NCI-H1417 (cell line): ENCODE measurements at places on chromosomes 6 and 20.

- no peak for DNase-seq
Observed at GRCh38 chr6:125752773-125753172, 3.3 kb downstream of the HEY2 start.

DNA sequence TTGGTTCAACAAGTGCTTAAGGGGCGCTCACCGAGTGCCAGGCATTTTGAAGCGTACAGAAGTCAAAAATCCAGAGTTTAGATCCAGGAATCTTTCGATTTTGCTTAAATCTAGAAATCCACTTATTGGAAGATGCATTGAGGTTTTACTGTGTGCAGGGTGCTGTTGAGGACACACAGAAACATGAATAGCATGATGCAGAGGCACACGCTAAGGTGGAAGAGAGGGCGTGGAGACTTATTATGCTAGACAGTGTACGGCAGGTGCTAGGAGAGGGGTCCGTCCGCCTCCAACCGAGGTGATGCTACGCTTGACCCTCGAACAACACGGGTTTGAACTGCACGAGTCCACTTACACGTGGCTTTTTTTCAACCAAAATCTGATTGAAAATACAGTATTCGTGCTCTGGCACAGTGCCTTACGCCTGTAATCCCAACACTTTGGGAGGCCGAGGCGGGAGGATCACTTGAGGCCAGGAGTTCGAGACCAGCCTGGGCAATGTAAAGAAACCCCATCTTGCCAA lies 1.0 kb upstream of the KIF13A start:
- peak; percentile 57 for DNase-seq

DNA sequence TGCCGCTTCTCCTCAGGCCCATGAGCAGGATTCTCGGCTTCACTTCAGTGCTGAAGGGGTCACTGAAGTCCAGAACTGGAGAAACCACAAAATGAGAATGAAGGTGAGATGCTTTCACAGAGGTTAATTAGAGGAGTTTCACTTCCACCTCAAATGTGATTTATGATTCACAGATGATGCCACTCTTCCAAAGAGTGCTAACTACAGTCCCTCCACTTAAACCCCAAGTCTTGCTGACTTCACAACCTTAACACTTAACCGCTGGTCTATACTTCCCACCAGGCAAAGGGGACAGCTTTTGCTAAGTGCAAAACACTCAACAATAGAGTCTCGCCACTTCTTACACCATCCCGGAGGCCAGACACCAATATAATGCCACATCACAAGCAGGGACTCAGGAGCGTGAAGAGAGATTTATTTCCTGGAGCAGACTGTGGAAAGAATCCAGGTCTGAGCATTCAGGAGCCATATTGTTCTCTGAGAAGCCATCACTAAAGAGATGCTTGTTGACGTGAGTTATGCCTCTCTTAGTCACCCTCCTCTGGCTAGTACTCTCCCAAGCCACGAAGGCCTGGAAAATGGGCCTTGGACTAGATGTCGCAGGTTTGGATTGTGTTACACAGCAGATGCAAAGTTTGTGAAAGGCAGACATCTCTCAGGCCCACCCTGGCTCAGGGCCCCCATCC lies 24.4 kb downstream of the RRAGD start:
- DNase-seq = peak; percentile 38

DNA sequence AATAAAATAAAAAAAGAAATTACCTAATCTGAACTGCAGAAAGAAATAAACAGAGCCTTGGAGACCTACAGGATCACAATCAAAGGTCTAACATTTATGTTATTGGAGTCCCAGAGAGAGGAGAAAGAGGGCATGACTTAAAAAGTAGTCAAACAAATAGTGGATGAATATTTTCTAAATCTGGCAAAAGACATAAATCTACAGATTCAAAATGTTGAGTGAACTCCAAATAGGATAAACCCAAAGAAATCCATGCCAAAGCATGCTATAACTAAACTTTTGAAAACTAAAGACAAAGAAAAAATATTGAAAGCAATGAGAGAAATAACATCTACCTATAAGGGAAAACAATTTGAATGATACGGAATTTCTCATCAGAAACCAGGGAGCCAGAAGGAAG lies 38.2 kb downstream of the PSMB1 start:
- DNase-seq = no peak

DNA sequence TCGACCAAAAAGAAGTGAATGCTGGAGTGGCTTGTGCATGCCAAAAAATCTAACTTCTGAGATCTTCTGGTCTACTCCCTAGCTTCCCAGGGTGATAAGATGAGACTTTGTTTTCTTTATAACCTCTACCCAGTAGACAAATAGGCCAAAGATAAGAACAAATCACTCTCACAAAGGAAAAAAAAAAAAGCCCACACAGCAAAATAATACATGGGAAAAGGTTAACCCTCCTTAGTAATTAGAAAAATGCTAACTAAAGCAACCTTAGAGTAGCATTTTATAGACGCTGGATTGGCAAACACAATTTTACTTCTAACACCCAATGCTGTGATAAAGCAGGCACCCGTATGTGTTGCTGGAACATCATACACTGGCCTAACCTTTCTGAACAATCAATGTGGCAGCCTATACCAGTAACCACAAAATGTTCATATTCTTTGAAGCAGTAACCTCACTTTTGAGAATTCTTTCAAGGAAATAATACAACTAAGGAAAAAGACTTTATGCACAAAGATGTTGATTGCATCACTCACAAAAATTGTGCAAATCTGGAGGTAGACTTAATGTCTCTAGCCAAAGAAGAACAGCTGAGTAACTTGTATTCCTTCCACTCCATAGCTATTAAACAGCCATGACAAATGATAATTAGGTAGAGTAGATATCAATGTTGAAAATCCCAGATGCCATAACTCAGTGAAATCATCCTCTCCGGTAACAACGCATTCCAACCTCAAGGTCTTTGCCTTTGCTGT lies 116.3 kb upstream of the QKI start:
- no peak for DNase-seq

- DNase-seq = no peak
Observed at GRCh38 chr20:14921513-14921912, 584.1 kb upstream of the FLRT3 start.

- DNase-seq = no peak
Observed at GRCh38 chr6:163998496-163998895, 584.0 kb downstream of the QKI start.

GRCh38 chr6:148811459-148811858 lies 64.6 kb downstream of the UST start:
- no peak for DNase-seq

- no peak for DNase-seq
Observed at GRCh38 chr6:134903448-134903847, 46.5 kb downstream of the ALDH8A1 start.

DNA sequence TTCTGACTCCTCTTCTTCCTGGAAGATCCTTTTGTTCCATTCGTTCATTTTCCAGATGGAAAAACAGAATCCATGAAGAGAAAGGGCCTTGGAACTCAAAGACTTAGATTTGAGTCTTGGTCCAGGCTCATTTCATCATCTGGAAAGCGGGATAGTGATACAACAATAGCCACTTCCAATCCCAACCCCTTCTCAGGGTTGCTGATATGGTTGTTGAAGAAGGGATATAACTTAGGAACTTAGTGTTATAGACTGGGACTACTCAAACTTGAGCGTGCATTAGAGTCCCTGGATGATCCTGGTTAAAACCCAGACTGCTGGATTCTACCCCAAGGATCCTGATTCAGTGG lies 1.3 kb downstream of the GDAP1L1 start:
- no peak for DNase-seq

DNA sequence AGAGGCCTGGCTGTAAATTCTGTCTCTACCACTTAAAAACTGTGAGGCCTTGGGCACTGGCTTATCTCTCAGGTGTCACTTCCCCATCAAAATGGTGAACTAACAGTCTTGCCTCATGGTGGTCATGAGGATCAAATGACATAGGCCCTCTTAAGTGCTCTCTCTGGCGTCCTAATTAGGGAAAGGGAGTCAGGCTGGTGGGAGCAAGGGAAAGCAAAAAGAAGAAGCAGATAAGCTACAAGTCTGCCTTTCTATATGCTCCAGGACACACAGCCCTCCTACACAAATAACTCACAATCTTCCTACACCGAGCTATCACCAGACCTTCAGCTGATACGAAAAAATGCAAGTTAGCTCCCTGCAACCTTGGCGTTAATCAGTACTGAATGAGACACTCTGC lies 19.5 kb upstream of the SLC22A16 start:
- DNase-seq = no peak

DNA sequence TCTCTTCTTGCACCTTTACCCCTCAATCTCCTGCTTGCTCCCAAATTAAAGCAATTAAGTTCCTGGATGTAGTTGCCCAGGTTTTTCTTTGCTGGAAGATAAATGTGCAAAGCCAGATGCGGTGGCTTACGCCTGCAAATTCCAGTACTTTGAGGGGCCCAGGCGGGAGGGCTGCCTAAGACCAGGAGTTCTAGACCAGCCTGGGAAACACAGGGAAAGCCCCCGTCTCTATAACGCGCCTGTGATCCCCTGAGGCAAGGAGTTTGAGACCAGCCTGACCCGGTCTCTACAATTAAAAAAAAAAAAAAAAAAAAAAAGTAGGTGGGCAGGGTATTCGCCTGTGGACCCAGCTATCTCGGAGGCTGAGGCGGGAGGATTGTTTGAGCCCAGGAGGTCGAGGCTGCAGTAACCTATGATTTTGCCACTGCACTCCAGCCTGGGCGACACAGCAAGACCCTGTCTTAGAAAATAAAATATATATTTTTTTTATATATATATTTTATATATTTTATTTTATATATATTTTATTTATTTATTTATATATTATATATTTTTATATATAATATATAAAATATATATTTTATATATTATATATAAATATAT lies 461 bp upstream of the DCDC2 start:
- no peak for DNase-seq

DNA sequence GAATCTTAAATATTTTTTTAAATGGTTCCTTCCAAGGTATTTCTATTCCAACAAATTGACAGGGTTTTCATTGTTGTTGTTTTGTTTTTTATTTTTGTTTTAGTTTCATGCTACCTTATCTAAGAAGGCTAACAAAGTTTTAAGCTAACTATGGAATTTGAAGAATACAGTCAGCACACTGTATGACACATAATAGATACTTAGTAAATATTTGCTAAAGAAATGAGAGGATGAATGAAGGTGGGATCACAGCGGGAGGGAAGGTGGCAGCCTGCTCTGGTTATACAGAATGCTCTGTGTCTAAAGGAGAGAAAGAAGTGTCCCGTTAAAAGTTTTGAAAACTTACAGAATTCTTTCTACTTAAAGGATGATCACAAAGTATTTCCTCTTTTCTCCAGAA lies 43.7 kb upstream of the DST start:
- no peak for DNase-seq

DNA sequence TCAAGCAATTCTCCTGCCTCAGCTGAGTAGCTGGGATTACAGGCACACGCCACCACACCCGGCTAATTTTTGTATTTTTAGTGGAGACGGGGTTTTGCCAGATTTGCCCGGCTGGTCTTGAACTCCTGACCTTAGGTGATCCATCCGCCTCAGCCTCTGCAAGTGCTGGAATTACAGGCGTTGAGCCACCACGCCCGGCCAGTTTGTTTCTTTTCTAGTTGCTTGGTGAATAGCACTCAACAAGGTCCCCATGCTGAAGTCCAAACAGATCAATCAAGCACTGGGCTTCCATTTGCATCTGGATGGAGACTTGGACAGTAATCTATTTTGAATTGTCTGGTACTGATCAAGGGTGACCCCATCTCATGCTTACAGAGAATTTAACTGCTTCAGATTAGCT lies 108.9 kb upstream of the FOXO3 start:
- DNase-seq = no peak

GRCh38 chr20:661474-662270 lies 8.7 kb upstream of the SRXN1 start:
- no peak for DNase-seq

DNA sequence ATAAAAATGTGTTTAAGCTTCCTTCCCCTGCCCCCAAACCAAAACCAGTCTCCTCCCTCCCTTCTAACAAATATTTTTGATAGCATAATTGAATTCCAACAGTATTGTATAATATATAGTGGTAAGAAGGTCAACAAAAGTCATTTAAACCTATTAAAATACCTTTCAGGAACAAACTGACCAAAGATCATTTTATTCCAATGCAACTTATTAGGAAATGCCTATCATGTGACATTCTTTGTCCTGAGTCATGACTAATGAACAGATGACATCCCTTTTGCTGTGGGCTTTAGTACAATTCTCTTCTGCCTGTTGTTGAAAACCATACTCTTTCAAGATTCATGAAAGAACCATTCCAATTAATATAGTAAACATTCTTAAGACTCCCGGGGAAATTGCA lies 51.5 kb upstream of the TRAF3IP2 start:
- no peak for DNase-seq

DNA sequence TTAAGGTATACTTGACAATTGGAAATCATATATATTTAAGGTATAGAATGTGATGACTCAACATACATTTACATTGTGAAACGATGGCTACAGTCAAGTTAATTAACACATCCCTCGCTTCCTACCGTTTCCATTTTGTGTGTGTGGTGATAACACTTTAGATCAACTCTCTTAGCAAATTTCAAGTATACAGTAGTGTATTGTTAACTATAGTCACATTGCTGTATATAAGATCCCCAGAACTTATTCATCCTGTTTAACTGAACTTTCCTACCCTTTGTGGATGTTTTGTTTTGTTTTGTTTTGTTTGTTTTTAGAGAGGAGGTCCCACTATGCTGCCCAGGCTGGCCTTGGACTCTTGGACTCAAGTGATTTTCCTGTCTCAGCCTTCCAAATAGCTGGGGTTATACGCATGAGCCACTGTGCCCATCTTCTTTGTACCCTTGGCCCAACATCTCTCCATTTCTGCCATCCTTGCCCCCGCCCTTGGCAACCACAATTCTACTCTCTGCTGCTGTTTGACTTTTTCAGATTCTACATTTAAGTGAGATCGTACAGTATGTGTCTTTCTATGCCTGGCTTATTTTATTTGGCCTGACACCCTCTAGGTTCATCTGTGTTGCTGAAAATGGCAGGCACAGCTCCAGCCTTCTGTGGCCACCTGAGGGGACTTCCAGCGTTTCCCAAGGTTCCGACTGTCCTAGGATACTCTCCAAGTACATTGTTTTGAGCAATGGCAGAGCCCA lies 90.5 kb upstream of the SNX9 start:
- DNase-seq = no peak
